Bronchial epithelial cell (primary cell): ENCODE measurements at places on chromosomes 2 and 18. TPM values are rescaled to one million over a fixed set of nuclear protein-coding genes. Genes with fewer than 3 reads are reported as not detected.

The SERPINB12 gene
- total RNA-seq = 0.53 and 1.4 TPM in 2 replicates

The FOXI3 gene
- total RNA-seq = under 0.01 TPM in 1 of 2 replicates, not detected in the other

The LBX2 gene
- total RNA-seq = 0.53 and 0.77 TPM in 2 replicates

The SCYGR4 gene
- not detected in 2 replicates for total RNA-seq

The ACMSD gene
- total RNA-seq = not detected in 2 replicates

The CTAGE1 gene
- under 0.01 TPM in 1 of 2 replicates, not detected in the other for total RNA-seq

The MCEE gene
- total RNA-seq = 6.1 and 12.8 TPM in 2 replicates

The EVX2 gene
- not detected in 2 replicates for total RNA-seq

The ACVR1C gene
- 0.26 TPM in 2 replicates for total RNA-seq

The TUBA4B gene
- not detected in 2 replicates for total RNA-seq

The UGT1A4 gene
- 0.26 and 2.9 TPM in 2 replicates for total RNA-seq

The CROCC2 gene
- 0.26 TPM in 1 of 2 replicates, not detected in the other for total RNA-seq
